ENCODE measurements at places on chromosomes 2 and 18.

- H3K36me3 ChIP-seq: peaks cover 6% of the 10 kb centered on the region
- H3K27me3 ChIP-seq: no peaks in the 10 kb centered on the region
- H3K4me3 ChIP-seq: no peak overlapping the region
- H3K27ac ChIP-seq: no peak overlapping the region
- no peak for DNase-seq
These were observed 21.1 kb upstream of the NFATC1 start for GRCh38 chr18:79374408-79375171.

DNA sequence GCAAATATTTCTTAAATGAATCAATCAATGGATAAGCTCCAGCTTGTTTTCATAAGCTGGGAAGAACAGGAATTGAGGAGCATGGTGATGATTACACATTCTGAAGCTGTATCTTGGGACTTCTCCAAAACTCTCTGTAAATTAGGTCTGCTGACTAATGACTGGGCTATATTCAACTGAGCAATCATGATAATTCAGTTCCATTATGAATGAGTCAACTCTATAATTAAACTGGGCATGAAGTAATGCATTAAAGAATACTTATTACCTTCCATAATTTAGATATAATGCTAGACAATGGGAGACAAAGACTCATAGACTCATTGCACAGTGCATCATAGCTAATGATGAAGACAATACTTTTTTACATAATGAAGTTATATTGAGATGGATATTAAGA is 207.4 kb downstream of the CBLN2 start:
- no peaks in the 10 kb centered on the region for H3K36me3 ChIP-seq
- H3K4me1 ChIP-seq: no peaks in the 10 kb centered on the region
- no peaks in the 10 kb centered on the region for H3K27me3 ChIP-seq
- H3K27ac ChIP-seq: no peak overlapping the region
- no peak for DNase-seq
- H3K4me3 ChIP-seq: no peak overlapping the region

DNA sequence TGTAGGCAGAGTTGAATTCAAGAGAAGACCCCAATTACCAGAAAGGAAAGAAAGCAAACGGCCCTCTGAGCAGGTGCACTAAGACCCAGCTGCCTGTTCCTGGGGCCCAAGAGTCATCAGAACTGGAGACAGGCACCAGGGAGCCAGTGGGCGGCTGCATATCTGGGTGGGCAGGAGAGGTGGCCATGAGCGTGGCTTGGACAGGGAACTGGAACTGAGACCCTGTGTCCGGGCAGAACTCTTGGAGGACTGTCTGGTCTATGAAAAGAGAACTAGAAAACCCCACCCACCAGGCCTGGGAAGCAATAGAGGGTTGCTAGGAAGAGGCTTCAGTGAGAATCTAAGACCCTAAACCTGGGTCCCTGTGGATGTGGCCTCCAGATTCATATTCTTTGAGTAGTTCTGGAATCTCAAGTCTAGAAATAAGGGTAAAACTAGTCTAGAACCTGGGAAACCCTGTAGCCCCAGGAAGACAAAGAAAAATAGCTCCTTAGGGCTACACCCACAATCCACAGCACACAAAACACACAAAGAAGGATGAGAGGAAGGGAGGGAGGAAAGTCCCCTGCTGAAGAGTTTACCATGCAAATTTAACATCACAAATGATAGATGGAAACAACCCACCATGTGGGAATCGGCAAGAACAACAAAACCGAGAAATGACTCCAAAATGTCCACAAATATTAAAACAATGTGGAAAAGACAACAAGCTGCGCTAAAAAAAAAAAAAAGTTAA is 147.0 kb downstream of the HDAC4 start:
- DNase-seq: no peak
- H3K36me3 ChIP-seq: no peaks in the 10 kb centered on the region

- no peaks in the 10 kb centered on the region for H3K36me3 ChIP-seq
- DNase-seq: no peak
- no peaks in the 10 kb centered on the region for H3K27me3 ChIP-seq
- no peaks in the 10 kb centered on the region for H3K4me1 ChIP-seq
- no peak overlapping the region for H3K27ac ChIP-seq
- no peak overlapping the region for H3K4me3 ChIP-seq
These were observed 38.2 kb upstream of the NPAS2 start for GRCh38 chr2:100781523-100782379.

GRCh38 chr18:75204269-75204731 is 4.6 kb downstream of the PTGR3 start:
- peaks cover 7% of the 10 kb centered on the region for H3K36me3 ChIP-seq
- H3K4me3 ChIP-seq: peak overlapping the region; percentile 40
- H3K27ac ChIP-seq: peak overlapping the region; percentile 58
- no peaks in the 10 kb centered on the region for H3K27me3 ChIP-seq

GRCh38 chr2:100244881-100245605 is 77.3 kb downstream of the LONRF2 start:
- no peaks in the 10 kb centered on the region for H3K4me1 ChIP-seq
- no peak overlapping the region for H3K4me3 ChIP-seq
- DNase-seq: peak; percentile 19
- H3K27me3 ChIP-seq: peaks cover 3% of the 10 kb centered on the region
- no peaks in the 10 kb centered on the region for H3K36me3 ChIP-seq

DNA sequence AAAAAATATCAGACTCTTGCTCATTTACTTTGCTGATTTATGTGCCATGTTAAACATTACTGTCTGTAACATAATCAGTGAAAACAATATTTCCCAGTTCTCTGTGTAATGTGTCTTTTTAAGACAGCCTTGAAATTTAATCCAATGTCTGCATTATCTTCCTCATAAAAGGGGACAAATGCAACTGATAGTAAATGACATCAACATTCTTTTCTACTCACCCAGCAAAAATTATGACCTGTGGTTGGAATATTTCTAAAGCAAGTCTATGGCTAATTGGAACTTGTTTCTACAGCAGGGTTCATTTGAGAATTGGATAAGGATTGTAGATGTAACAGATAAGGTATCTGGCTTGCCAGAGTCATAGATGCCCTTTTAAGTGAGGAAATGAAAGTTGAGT is 34.8 kb downstream of the C1D start:
- peak; percentile 50 for DNase-seq
- H3K36me3 ChIP-seq: no peaks in the 10 kb centered on the region
- H3K4me1 ChIP-seq: no peaks in the 10 kb centered on the region
- no peak overlapping the region for H3K4me3 ChIP-seq
- H3K27me3 ChIP-seq: no peaks in the 10 kb centered on the region

DNA sequence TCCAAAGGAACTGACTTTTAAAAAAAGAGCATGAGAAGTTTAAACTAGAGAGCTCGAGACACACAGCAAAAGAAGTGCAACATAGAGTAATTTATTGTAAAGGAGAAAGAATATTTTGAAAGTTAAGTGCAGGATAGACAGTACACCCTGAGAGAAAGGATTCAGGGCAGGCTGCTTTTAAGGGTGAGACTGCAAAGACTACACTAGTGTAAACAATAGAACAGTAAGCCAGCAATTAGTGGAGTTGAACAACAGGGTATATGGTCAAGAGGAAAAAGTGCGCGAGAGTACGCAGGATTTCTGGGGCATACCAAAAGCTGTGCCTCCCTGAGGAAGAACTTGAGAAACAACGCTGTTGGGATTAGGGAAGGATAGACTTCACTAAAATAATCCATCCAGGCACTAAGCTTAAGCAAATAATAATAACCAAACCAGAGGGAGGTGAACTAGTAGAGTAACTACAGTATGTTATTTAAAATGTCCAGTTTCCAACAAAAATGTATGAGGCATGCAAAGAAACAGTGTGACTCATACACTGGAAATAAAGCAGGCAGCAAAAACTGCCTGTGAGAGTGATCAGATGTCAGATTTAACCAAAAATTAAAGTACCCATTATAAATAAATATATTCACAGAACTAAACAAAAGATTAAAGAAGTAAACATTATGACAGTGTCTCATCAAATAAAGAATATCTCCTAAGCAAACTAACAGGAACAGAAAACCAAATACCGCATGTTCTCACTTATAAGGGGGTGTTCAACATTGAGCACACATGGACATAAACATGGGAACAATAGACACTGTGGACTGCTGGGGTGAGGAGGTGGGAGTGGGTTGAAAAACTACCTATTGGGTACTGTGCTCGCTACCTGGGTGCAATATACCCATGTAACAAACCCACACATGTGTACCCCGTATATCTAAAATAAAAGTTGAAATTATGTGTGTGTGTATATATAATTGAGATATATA is 40.5 kb upstream of the EMILIN2 start:
- H3K4me3 ChIP-seq: no peak overlapping the region
- H3K4me1 ChIP-seq: no peaks in the 10 kb centered on the region
- no peaks in the 10 kb centered on the region for H3K27me3 ChIP-seq
- peak; percentile 39 for DNase-seq
- no peak overlapping the region for H3K27ac ChIP-seq

- H3K27ac ChIP-seq: no peak overlapping the region
- peaks cover 3% of the 10 kb centered on the region for H3K4me1 ChIP-seq
- no peaks in the 10 kb centered on the region for H3K27me3 ChIP-seq
These were observed 84.8 kb upstream of the ITGA6 start for GRCh38 chr2:172342611-172343010.

- H3K4me3 ChIP-seq: no peak overlapping the region
- no peaks in the 10 kb centered on the region for H3K27me3 ChIP-seq
- no peaks in the 10 kb centered on the region for H3K4me1 ChIP-seq
These were observed 573.8 kb downstream of the TSN start for GRCh38 chr2:122329278-122329677.

- H3K27me3 ChIP-seq: no peaks in the 10 kb centered on the region
- no peaks in the 10 kb centered on the region for H3K36me3 ChIP-seq
- H3K4me1 ChIP-seq: peaks cover 15% of the 10 kb centered on the region
- H3K4me3 ChIP-seq: peak overlapping the region; percentile 33
- peak overlapping the region; percentile 34 for H3K27ac ChIP-seq
These were observed 56.1 kb upstream of the TTN start for GRCh38 chr2:178863130-178863855.

GRCh38 chr2:172293952-172294351 is 133.4 kb upstream of the ITGA6 start:
- no peaks in the 10 kb centered on the region for H3K36me3 ChIP-seq
- DNase-seq: peak; percentile 81
- H3K27me3 ChIP-seq: peaks cover 8% of the 10 kb centered on the region
- no peak overlapping the region for H3K4me3 ChIP-seq
- no peak overlapping the region for H3K27ac ChIP-seq

GRCh38 chr2:12282780-12283695 is 433.7 kb upstream of the TRIB2 start:
- H3K27me3 ChIP-seq: no peaks in the 10 kb centered on the region
- no peak for DNase-seq
- H3K27ac ChIP-seq: no peak overlapping the region
- H3K36me3 ChIP-seq: no peaks in the 10 kb centered on the region

DNA sequence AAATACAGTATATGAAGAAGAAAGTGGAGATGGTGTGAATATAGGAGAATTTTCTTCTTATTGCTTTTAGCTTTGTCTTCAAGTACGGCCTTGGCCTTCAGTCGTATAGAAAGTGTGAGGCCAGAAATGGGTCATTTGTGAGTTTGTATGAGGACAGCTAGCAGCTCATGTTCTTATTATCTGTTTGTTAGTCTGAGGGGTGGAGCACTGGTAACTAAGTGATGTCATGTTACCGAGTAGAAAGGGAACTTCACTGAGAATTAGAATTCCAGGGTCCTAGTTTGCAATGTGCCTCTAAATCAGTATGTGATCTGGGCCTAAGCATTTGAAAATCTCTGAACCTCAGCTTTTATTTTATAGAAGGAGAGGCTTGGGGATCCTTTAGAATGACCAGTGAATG is 588.6 kb downstream of the NRXN1 start:
- H3K36me3 ChIP-seq: no peaks in the 10 kb centered on the region
- no peaks in the 10 kb centered on the region for H3K27me3 ChIP-seq
- no peaks in the 10 kb centered on the region for H3K4me1 ChIP-seq
- no peak overlapping the region for H3K27ac ChIP-seq

- H3K27me3 ChIP-seq: no peaks in the 10 kb centered on the region
- peaks cover 14% of the 10 kb centered on the region for H3K36me3 ChIP-seq
- H3K4me3 ChIP-seq: no peak overlapping the region
- no peak overlapping the region for H3K27ac ChIP-seq
- peak; percentile 87 for DNase-seq
These were observed 45.7 kb downstream of the RALB start for GRCh38 chr2:120298173-120298835.

DNA sequence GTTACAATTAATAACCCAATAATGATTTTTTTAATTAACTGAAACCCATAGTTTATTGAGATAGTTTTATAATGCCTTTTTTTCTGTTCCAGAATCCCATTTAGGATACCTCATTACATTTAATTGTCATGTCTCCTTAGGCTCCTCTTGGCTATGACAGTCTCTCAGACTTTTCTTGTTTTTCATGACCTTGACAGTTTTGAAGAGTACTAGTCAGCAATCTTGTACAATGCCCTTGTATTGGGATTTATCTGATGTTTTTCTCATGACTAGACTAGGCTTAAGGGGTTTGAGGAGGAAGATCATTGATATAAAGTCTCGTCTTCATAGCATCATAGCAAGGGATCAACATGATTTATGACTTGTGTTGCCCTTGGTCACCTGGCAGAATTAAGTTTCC is 72.4 kb downstream of the PPP1R1C start:
- no peak overlapping the region for H3K27ac ChIP-seq
- H3K27me3 ChIP-seq: no peaks in the 10 kb centered on the region
- no peak for DNase-seq
- no peaks in the 10 kb centered on the region for H3K36me3 ChIP-seq
- H3K4me3 ChIP-seq: no peak overlapping the region

GRCh38 chr18:74682991-74683297 is 85.3 kb downstream of the ZNF407 start:
- H3K4me1 ChIP-seq: no peaks in the 10 kb centered on the region
- H3K36me3 ChIP-seq: no peaks in the 10 kb centered on the region
- H3K27me3 ChIP-seq: no peaks in the 10 kb centered on the region
- no peak overlapping the region for H3K27ac ChIP-seq

DNA sequence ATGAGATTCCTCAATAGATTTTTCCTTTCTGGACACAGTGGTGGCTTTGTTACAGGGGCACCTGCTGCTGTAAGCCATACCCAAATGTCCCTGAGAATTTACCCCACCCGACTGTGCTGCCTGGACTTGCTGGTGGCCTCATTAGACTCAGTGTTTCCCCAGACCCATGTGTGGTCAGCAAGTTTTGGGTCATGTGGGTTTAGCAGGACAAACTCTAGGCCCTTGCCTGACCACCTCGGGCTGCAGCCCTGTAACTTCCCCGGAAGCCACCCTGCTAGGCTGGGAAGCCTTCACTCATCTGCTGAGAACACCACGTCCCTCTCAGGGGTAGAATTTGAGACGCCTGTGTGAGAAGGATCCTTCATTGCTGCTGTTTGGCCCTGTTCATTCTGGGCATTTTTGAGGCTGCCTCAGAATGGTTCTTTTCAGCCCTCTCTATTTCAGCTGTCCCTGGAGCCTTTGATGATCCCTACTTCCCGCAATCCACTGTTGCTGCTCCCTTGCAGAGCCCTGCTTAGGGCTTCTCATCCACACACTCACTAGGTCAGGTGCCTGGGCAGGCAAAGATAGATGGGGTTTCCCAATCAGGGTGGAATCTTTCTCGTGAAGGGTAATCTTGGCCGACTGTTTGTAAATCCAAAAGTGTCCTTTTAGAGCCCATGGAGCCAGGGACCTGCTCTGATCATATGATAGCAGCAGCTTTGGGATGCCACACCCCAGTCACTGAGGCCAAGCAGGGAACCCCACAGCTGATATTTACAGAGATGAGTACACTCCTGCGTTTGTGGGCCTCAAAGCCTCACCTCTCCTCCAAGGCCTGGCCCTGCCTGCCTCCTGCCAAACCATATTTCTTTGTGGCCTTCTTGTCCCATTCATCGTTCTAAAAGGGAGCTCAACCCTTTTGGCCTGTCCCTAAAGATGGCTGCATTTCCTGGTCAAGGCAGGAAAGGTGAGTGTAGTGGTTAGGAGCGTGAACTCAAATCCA is 6.7 kb downstream of the EHD3 start:
- peaks cover 3% of the 10 kb centered on the region for H3K36me3 ChIP-seq
- no peak for DNase-seq
- H3K4me1 ChIP-seq: peaks cover 14% of the 10 kb centered on the region
- H3K27me3 ChIP-seq: no peaks in the 10 kb centered on the region
- H3K4me3 ChIP-seq: no peak overlapping the region
- H3K27ac ChIP-seq: peak overlapping the region; percentile 55
